ENCODE measurements at places on chromosomes 2 and 18.

DNA sequence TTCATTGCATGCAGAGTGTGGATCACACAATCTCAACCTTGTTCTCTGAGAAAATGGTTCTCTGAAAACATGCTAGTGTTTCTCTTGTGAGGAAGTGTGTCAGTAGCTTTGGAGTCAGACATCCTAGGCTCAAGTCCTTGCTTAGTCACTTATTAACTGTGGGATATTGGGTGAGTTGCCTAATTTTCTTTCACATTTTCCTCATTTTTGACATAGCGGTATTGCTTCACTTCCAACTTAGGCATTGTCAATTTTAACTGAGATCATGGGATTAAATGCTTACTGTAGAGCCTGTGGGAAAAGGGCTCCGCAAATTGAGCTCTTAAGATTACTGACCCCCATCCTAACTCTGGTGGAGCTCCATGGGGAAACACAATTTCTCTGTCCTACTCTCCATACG, 622.2 kb downstream of the CNTNAP5 start:
- no peak for DNase-seq

DNA sequence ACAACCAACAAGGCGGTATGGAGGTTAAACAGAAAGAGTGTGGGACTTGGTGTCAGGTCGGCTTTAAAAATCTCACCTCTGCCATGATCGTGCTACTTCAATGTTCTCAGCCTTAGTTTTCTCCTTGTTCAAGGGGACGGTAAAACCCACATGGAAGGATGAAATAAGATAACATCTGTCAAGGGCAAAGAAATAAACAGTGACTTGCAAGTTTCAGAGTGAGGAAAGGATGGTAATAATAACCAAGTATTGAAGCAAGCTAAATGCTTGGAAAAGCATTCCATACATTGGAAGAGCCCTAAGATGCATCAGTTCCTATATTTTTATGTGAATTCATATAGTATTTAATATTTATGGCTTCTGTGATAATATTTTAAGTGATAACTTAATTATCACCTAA, 29.8 kb upstream of the LMAN1 start:
- no peak for DNase-seq

DNA sequence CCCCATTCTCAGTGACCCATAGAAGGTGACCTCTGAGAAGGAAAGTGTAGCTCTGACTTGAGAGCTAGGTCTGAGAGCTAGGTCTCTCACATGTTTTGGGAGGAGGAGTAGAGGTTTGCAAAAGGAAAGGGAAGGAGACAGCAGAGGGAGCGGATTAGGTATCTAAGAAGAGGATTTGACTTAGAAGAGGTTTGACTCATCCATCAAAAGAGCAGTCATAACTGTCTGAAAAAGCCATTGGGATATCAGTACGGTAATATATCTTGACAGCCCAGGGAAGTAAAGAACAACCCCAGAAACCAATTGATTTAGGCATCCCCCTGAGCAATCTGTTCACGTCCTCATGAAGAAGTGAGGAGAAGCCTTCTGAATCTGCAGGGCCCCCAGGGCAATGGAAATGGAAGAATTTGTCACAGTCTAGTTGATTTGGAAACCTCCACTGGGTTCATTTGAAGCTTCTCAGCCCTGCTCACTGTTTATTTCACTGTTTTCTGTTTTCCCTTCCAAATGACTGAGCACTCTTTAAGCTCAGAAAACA, 19.3 kb downstream of the OXER1 start:
- DNase-seq = no peak

DNA sequence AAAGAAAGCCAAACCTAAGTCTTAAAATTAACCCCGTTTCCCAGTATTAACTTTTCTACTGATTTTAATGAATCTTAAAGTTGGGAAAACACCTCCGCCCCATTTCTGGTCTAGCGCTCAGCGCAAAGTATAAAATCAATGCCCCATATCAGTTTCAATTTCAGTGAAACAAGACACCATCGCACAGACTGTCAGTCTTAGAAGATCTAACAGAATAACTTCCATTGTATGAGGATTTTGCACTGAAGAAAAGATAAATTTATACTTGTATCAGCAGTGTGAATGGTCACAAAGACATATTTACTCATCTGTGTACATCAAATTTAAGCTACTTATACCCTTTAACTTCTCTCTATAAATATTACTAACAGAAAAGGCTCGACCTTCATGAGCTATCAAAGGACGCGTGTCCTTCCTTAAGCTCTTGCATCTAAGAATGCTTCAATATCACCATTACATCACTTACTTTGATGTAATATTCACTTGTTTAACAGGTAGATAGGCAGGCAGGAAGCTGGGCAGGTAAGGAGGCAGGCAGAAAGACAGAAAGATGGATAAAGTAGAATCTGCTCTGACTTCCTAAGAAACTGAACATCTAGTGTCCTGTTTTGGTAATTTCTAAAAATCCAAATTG, 183.0 kb downstream of the TCF4 start:
- DNase-seq = no peak

GRCh38 chr2:46086578-46087070, 210.6 kb upstream of the EPAS1 start:
- DNase-seq = no peak

DNA sequence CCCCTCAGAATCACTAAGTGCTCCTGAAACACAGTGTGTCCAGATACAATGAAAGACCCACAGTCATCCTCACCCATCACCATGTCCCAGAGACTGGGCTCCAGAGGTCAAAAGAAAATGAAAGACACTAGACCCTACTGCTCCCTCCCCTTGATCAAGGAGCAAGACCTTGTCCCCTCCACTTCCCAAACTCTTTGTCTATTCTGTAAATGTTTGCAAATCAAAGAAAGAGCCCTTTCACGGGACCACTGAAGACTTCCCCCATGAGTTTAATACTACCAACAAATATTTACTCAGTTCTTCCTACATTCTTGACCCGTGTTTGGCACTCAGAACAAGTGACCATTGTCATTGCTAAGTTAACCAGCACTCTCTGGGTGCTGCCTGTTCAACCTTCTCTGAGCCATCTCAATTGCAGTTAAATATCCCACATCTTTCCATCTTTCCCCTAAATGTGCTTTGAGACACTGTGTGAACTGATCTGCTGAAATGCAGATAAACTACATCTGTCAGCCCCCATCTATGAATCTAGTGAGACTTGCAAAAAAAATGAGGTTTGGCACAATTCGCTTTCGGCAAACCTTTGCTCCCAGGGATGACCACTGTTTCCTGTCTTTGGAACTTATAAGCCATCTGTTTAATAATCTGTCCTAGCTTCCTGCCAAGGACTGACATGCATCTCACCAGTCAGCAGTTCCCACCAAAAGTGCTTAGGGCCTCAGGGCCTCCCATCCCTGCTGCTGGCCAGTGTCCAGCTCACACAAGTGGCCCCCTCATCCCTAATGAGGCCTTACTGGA, 170.3 kb downstream of the GFPT1 start:
- DNase-seq = no peak

- DNase-seq = no peak
Observed at GRCh38 chr2:20224164-20224715, 690 bp downstream of the SDC1 start.

DNA sequence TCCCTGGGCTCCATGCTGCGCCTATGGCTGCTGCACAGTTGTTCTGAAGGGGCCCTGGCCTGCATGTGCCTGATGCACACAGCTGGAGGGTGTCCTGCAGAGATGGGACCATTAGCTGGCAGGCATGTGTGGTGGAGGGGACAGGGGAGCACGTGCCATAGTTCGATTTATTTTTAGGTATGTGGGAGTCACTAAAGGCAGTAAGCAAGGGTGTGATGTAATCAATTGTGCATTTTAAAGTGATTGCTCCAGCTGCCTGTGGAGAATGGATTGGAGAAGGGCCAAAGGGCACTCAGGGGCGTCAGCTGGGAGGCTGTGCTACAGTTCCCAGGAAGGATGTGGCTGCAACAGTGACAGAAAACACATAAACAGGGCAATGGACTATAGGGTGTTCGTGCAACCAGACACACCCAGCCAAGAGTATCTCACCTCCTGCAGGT, 205.1 kb downstream of the ARL4C start:
- DNase-seq = no peak

GRCh38 chr2:45833301-45833967, 182.0 kb downstream of the PRKCE start:
- DNase-seq = no peak

DNA sequence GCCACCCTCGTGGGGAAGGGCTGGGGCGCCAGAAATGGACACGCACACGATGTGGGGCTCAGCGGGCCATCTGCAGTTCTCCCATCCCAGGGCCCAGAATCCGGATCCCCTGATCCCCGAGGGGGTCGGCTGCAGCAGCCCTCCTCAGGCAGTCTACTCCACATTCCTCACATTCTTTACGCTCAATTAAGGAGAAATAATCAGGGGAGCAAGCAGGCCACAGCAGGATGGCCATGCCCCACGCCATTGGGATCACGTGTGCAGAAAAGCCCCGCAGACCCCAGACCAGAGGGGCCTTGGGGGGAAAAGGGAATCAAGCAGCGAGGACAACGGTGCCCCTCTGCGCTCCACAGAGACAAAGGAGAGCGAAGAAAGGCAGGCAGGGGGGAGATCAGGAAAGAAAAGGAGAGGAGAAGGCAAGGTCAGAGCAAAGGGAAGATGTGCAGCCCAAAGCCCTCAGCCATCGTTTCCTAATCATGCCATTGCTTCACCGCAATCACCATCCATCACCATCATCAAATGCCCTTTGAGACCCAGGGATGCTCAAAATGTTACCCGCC, 17.5 kb upstream of the PKDCC start:
- DNase-seq = no peak

GRCh38 chr2:236395067-236395466, 130.9 kb upstream of the ASB18 start:
- no peak for DNase-seq

DNA sequence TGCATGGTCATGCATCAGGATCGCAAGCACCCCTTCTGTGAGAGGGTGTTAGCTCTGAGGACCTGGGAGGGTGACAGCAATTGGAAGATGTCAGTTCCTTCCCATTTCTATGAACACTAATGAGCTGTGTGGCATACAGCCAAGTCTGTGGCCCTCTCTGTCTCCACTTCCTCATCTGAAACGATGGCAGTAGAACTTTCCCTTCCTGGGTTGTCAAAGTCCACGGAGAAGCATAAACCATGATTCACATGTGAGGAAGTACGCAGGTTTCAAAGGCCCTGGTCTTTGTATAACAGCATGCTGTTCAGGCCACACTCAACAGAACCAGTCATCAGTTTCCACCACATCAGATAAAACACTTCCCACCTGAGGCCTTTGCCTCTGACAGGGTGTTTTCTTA, 167.4 kb upstream of the RAB6C start:
- no peak for DNase-seq

DNA sequence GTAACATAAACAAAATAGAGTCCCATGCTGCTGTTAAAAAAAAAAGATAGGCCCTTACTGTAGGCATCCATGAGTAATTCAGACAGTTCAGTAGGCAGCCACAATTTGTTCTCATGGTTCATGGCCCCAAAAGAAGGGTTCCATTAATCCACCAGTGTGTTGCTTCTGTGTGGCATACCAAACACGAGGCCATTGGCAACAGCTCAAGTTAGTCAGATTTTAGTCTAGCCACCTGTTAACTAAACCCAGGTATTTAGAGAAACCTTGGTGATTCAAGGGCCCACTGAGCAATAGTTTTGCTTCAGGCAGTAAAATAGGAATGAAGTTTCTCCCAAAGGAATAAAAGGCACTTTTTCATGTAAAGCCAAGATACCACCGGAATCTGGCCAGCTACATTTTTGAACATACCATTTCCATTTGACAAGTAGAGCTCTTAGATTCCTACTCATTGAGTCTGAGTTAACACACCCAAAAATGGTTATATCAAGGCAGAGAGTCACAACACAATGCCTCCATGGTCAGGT, 80.1 kb upstream of the SRD5A2 start:
- DNase-seq = no peak

DNA sequence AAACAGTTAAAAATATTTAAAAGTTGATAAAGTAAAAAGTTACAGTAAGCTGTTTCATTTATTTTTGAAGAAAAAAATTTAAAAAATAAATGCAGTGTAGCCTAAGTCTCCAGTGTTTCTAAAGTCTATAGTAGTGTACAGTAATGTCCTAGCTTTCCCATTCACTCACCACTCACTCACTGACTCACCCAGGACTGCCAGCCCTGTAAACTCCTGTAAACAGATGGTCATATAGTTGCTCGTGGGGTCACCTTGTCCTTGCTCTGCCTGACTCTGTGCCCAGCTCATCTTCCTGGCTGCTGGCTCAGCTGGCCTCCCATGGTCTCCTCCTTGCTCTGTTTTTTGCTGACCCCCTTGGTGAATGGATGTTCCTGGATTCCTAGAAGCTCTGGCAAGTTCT, 180.3 kb downstream of the VAPA start:
- DNase-seq = no peak

DNA sequence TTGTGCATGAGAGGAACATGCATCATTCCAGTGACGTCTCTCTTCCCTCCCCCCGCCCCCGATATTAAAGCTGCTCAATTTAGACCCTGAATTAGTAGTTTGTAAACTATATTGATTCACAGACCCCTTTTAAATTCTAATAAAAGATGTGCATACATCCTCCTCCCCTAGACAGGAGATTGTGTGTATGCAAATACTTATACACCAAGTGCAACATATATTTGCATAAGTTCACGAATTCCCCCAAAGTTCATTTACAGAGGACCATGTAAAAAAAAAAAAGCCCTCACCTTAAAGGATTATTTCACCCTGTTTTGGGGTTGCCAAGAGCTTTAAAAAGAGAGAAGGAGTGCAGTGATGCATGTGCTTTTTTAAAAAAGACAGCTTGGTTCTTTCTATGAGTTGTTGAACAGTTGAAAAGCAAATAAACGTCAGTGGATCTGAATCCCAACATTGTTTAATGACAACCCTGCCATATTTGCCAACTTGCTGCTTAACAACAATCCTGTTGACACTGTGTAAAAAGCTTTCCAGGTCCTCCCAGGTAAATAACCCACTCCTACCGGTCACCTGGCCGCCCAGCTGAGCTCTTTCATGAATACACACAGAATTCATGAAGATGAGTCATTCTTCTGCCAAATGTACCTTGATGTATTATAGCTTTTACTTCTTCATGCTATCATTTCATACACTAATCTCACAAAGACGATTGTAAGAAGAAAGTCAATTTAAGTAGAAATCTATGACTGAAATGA, 211.5 kb downstream of the IKZF2 start:
- no peak for DNase-seq

- DNase-seq = no peak
Observed at GRCh38 chr2:166625670-166626069, 131.6 kb upstream of the SCN7A start.

- DNase-seq = no peak
Observed at GRCh38 chr18:13653746-13654433, 72.5 kb downstream of the FAM210A start.
